Trophoblast cell (in vitro differentiated cells and primary cell): ENCODE measurements at places on chromosomes 1 and 21.

DNA sequence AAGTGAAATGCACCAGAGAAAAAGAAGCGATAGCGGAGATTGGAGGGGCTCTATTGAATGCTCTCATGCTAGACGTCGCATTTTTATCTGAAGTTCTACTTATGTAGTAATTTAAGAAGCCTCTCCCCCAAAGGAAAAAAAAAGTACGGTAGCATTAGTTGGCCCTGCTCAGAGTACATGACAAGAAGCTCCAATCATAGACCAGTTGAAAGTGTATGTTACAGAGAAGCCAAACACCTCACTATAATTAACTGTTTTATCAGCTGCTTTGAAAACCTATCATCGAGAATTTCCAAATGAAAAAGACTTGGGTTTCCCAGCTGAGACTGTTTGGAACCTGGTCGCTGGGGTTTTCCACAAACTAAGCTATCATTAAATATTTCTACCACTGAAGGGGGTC, 19.6 kb upstream of the OVAAL start:
- H3K27ac ChIP-seq = no peak overlapping the region
- DNase-seq = no peak
- no peaks in the 10 kb centered on the region for H3K36me3 ChIP-seq
- peaks cover 4% of the 10 kb centered on the region for H3K4me1 ChIP-seq
- H3K27me3 ChIP-seq = no peaks in the 10 kb centered on the region
- no peak overlapping the region for H3K4me3 ChIP-seq

DNA sequence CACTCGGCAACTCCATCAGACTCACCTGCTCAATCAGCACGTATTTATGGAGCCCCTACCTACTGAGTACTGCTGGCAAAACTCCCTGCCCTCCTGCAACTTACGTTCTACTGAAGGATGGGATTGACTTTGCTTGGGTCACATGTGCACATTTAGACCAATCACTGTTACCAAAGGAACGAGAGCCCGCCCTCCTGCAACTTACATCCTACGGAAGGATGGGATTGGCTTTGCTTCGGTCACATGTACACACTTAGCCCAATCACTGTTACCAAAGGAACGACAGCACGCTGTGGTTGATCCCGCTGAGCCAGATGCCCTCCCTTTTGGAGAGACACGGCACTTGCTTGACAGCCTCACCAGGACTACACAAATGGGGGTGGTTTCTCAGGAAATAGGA, 46.0 kb downstream of the UBIAD1 start:
- peaks cover 4% of the 10 kb centered on the region for H3K4me1 ChIP-seq
- no peaks in the 10 kb centered on the region for H3K36me3 ChIP-seq
- no peak overlapping the region for H3K4me3 ChIP-seq

- no peaks in the 10 kb centered on the region for H3K27me3 ChIP-seq
- H3K27ac ChIP-seq = no peak overlapping the region
- peaks cover 1% of the 10 kb centered on the region for H3K4me1 ChIP-seq
- DNase-seq = no peak
- no peaks in the 10 kb centered on the region for H3K36me3 ChIP-seq
Measured at GRCh38 chr1:210376836-210377372, 48.2 kb downstream of the HHAT start.

- peak overlapping the region; percentile 76 for H3K4me3 ChIP-seq
- no peaks in the 10 kb centered on the region for H3K27me3 ChIP-seq
- no peaks in the 10 kb centered on the region for H3K36me3 ChIP-seq
- DNase-seq = peak; percentile 51
Measured at GRCh38 chr21:42495765-42496119, 282 bp downstream of the RSPH1 start.

DNA sequence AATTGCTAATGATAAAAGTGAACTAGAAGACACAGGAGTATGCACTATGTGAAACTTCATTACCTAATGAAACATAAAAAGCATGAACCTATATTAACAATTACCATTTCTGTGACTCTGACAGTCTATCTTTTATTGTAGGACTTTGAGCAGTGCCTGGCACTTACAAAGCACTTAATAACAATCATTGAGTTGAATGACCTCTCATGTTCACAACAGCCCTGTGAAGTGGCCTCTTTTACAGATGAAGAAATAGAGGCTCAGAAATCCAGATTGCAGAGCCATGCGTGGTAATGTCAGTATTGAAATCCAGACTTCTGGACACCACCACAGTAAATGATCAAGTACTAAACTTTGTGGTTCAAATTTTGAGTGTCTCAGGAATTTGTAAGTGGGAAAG, 326.4 kb downstream of the NTNG1 start:
- H3K27ac ChIP-seq = no peak overlapping the region
- DNase-seq = no peak
- H3K27me3 ChIP-seq = no peaks in the 10 kb centered on the region
- no peak overlapping the region for H3K4me3 ChIP-seq
- no peaks in the 10 kb centered on the region for H3K4me1 ChIP-seq

DNA sequence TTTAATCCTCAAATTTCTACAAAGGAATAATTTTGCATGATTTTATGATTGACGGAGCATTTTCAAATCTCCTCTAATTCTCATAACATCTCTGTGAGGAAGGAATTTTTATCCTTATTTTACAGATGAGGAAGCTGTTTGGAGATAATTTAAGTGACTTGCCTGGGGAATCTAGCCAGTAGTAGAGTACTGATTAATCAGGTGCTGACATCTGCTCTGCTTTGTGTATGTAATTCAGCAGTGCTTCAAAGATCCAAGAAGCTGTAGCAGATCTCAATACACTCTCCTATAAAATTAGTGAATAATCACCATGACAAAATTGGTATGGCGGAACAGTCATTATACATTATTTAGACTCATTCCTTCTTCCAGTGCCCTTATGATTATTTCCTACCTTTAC, 46.0 kb downstream of the DPH5 start:
- DNase-seq = no peak
- H3K36me3 ChIP-seq = no peaks in the 10 kb centered on the region
- H3K4me1 ChIP-seq = peaks cover 3% of the 10 kb centered on the region
- no peak overlapping the region for H3K27ac ChIP-seq

DNA sequence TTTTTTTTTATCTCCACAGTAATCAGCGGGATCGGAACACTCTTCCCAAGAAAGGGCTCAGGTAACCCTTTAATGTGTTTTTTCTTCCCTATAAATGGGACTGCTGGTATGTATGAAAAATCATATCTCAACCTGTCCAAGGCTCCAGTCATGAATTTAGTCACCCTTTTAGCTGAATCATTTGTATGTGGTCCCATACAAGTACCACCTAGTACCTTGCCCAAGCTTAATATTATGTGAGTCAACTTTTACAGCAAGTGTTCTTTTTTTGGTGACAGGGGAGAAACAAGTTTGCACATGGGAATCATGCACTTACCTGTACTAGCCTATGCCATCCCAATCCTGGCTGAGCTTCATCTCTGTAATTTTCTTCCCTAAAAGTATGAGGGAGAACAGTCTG, 43.7 kb upstream of the IPO9 start:
- H3K36me3 ChIP-seq = peaks cover 52% of the 10 kb centered on the region
- H3K27ac ChIP-seq = no peak overlapping the region
- H3K4me1 ChIP-seq = no peaks in the 10 kb centered on the region
- H3K4me3 ChIP-seq = no peak overlapping the region

DNA sequence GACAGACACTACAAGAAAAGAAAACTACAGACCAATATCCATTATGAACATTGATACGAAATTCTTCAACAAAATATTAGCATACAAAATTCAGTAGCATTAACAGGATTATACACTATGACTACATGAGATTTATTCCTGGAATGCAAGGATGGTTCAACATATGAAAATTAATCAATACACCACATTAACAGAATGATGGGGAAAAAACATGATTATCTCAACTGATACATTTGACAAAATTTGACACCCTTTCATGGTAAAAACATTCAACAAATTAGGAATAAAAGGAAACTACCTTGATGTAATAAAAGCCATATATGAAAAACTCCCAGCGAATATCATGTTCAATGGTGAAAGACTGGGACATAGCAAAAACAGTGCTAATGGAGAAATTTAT, 31.5 kb downstream of the TRPM2 start:
- no peaks in the 10 kb centered on the region for H3K36me3 ChIP-seq
- DNase-seq = no peak
- H3K4me3 ChIP-seq = no peak overlapping the region
- no peak overlapping the region for H3K27ac ChIP-seq
- H3K27me3 ChIP-seq = no peaks in the 10 kb centered on the region
- H3K4me1 ChIP-seq = no peaks in the 10 kb centered on the region

GRCh38 chr1:44296086-44296485, 59.0 kb downstream of the ERI3 start:
- no peak overlapping the region for H3K4me3 ChIP-seq
- DNase-seq = no peak
- H3K27ac ChIP-seq = no peak overlapping the region
- peaks cover 18% of the 10 kb centered on the region for H3K36me3 ChIP-seq

DNA sequence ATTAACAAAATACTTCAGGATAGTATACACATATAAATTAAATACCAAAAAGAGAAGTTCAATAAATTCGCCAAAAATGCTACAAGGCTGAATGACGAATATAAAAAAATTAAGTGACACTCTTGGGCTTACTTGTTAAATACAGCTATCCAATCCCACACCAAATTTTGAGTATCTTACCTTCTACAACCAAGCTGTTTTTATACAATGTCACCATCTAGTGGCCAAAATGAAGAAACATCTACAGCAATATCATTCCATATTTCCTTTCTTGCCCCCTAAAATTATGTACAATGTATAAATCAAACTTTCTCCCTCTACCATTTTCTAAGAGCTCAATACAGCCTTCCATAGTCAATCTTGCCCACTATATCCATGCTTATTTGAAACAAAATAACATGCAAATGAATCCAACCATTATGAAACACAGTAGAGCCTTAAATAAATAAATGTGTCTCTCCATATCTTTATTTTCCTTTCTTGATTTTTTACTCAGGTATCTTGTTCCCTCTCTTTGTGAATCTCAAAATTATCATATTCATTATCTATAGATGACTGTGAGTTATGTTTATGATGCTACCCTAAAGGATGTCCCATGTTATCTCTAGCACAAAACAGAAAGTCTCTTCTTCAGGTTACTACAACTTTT, 86.3 kb downstream of the ACBD6 start:
- H3K27ac ChIP-seq = no peak overlapping the region
- H3K27me3 ChIP-seq = no peaks in the 10 kb centered on the region
- no peak overlapping the region for H3K4me3 ChIP-seq
- DNase-seq = no peak
- no peaks in the 10 kb centered on the region for H3K4me1 ChIP-seq

GRCh38 chr1:87556326-87556725, 227.6 kb downstream of the LMO4 start:
- H3K27me3 ChIP-seq = no peaks in the 10 kb centered on the region
- DNase-seq = no peak

DNA sequence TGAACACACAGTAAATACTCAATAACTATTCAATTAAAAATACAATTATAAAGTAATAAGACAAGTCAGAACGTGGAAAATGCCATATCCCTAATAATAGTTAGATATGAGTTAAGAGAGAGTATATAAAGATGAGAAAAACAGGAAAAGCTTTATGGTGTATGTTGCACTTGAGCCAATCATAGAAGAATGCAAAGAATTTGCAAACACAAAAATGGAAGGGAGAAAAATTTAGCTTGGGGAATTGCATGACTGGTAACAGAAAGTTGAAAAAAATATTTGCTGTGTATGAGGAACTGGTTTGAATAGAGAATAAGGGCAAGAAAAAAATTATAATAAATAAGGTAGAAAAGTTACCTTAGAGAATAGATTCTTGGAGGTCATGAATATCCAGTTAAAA, 739.6 kb upstream of the CXADR start:
- no peak overlapping the region for H3K4me3 ChIP-seq
- H3K27ac ChIP-seq = no peak overlapping the region
- H3K27me3 ChIP-seq = no peaks in the 10 kb centered on the region
- H3K4me1 ChIP-seq = no peaks in the 10 kb centered on the region

DNA sequence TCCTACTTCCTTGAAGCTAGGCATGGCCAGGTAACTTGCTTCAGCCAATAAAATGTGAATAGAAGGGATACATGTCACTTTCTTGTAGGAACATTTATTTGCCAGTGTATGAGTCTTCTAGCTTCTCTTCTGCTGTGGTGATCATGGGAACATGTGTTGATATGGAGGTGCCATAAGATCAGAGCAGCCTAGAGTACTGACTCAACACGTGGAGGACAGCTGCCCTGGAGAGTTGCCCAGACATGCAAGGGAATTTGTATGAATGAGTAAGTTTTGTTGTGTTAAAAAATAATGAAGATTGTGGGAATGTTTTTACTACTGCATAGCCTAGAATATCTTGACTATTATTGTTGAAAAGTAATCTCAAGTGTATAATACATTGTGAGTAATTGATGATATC, 502.3 kb downstream of the NUF2 start:
- no peak overlapping the region for H3K27ac ChIP-seq
- DNase-seq = no peak
- no peaks in the 10 kb centered on the region for H3K27me3 ChIP-seq
- no peaks in the 10 kb centered on the region for H3K4me1 ChIP-seq
